Omental fat pad (tissue), 4 donors: ENCODE measurements at places on chromosomes 7 and 10.

DNA sequence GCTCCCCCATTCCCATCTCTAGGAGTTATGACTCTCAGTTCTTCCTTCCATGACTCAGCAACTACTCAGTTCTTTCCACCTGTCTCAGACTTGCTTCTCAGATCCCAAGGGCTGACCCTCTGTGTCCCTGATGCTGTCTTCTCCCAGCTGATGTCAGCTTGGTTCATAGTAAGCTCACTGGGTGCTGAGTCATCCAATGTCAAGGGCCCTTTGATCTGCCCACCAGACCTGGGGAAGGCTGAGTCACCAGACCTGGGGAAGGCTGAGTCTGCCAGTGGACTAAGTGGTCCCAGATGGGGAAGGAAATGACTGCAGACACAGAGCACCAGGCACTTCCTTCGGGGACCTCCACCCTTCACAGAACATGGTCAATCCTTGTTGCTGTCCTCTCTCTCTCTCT is 76.1 kb upstream of the ZEB1 start:
- DNase-seq, result no peak

DNA sequence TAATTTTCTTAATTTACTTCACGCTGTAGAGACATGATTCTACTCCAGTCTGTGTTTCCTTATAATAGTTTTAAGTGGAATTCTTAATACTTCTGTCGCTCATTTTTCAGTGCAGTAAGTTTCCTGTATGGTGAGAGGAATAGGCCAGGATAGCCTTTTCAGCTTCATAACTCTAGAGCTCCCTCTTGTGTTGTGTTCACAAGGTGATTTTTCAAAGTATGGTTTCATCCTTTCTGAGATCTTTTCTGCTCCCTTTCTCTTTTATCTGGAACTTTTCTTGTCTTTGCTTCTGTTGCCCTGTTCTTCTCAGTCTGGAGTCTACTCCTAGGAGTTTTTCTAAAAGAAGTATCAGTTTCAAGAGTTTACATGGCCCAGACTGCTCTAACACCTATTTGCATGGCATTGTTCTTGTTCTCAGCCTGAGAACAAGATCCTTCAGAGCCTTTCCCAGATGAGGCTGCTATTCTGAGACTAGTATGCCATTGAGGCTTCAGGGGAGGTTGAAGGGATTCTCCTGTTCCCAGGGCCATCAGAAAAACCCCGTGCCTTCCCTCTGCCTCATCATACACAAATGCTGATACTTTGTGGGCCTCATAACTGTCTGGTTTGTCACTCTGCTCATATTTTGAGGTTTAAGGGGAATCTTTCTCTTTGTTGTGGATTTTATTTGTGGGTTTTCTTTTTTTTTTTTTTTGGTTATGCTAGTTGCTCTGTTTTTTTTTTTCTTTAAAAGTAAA is 21.8 kb downstream of the NET1 start:
- DNase-seq, result no peak

DNA sequence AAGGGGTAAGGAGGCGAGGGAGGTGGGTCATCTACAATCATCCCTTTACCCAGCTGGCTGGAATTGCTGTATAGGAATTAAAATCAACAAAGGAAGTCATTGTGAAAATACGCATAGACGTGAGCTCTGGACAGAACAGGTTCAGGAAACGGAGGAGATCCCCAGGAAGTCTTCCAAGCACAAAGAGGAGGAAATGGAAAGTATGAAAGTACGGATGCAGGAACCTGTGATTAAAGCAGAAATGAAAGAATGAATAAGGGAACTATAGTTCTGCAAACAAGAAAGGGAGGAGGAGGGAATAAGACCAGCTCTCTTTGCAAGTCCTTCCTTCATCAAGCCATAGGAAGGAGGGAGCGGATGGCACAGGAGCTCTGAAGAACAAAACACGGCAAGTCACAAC is 61.8 kb downstream of the PYROXD2 start:
- no peak for DNase-seq

DNA sequence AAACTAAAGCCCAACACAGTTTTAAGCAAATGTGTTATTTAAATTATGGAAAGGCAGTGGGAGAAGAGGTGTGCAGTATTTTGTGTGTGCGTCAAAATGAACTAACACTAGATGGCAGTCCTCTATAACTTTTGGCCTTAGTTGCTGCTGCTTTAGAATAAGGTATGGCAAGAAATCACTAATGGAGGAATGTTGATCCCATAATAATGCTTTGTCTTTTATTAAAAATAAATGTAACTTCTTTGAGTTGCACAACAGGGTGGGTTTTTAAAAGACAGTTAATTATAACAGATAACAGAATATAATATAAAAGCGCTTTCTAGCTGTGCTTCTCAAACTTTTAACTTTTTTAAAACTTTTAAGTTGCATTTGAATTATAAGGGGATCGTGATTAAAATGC is 56.4 kb downstream of the BBS9 start:
- no peak for DNase-seq

DNA sequence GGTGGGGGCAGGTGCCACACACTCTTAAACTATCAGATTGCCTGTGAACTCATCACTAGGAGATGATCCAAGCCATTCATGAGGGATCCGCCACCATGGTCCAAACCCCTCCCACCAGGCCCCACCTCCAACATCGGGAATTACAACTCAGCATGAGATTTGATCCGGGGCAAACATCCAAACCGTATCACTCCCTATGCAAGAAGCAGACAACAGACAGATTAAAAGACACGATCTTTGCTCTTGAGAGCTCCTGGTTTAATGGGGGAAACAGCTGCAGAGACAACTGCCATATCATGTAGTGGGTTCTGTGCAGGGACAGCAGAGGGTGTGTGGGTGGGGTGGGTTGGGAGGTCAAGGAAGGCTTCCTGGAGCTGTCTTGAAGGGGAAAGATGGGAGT is 123.6 kb downstream of the EMX2 start:
- DNase-seq, result no peak

DNA sequence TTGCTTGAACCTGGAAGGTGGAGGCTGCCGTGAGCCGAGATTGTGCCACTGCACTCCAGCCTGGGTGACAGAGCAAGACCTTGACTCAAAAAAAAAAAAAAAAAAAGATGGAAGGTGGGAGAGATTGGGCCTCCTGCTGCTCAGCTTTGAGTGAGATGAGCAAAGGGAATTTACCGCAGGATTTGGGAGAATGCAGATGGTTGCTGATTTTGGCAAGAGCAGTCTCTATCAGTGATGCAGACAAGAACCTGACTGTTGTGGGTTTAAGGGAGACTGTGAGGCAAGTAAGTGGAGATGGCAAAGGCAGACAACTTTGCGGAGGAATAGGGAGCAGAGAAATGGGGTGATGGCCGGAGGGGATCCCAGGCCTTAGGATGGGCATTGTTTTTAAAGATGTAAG is 1140.8 kb upstream of the AUTS2 start:
- no peak for DNase-seq

DNA sequence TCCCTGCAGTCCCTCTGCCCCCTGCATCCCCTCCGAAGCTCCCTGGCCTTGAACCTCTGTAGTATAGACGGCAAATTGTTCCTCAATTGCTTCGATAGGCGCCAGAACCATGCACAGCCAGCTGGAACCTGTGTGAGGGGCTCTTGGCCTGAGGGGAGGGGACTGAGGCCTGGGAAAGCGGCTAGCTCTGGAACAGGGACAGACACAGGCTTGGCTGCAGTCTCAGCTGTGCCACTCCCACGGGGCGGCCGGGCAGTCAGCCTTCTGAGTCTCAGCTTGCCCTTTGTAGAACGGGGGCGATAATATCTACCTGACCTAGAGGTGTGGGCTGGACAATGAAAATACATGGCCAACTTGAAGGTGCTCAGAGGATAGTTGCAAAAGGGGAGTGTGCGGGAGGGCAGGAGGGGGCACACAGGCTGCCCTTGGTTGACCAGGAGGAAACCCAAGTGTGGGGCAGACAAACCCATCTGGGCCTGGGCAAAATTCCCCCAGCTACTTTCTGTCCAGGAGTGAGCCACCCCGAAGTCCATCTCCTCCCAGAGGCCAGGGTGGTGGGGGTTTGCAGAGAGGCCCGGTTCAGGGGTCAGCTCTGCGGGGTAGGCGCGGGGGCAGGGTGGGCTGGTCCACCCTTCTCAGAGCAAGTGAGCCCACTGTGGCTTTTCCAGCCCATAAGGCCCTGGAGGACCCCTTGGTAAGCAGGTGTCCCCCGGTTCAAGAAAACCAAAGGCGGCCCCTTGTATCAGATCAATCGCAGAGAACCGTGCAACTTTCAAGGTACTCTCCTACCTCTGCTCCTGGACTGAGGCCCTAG is 4.6 kb downstream of the CRYGN start:
- DNase-seq, result no peak

- DNase-seq, result no peak
These were observed 27.3 kb upstream of the LIMK1 start for GRCh38 chr7:74056096-74056915.

DNA sequence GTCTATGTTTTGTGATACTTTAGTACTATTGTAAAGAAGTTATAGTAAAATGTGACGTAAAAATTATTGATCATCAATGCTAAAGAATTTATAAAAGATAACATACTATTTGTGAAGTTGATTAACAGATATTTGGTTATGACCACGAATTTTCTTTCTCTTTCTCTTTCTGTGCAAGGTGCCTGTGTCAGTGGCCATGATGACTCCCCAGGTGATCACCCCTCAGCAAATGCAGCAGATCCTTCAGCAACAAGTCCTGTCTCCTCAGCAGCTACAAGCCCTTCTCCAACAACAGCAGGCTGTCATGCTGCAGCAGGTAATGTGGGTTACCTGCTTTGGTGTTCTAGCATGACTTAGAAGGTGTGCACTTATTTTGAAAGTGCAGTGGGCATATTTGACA is 213.7 kb downstream of the FOXP2 start:
- DNase-seq, result no peak

DNA sequence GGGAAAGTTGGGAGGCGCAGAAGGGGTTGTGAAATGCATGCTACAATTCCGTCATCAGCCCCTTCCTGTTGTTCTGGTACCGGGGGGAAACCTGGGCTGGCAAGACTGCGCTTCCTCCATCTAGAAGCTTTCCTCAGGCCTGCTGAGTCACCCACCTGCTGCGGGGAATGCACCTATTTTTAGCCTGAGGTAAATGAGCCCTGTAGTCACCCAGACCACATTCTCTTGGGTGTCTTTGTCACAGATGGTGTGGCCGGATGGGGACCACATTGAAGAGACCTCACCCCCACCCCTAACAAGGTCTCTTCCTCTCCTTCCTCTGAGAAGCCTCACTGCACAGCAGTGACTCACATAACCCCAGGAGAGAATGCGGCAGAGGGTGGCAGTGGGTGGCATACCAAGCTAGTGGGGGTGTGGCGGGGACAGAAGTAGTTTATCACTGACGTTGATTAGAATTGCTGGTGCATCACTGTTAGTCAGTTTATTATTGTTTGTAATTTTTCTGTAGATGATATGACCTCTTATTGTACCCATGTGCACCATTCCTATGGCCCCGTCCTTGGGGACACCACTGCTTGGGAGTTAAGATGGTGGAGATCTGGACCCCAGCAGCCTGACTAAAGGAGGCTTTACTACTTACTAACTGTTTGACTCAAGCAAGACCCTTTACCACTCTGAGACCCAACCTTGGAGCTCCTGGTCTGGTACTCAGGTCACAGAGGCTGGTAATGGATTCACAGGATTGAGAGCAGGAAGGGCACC is 83.0 kb upstream of the DUSP5 start:
- no peak for DNase-seq

GRCh38 chr7:9874182-9874581 is 1099.5 kb upstream of the PHF14 start:
- no peak for DNase-seq

DNA sequence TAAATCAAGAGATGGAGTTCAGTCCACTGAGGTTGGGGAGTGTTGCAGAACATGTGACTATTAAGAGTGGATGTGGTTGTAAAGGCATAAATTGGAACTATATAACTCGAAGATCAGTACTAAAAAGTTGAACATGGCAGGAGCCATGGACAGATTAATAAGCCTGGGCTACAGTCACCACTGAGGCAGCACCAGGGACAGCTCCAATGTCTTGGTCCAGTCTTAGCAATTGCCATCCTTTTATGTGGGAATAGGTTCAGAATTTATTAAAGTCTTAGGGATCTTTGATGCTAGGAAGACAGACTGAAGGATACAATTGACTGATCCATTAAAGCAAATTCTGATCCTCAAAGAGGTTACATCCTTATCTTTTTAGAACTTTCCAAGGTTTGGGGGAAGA is 156.6 kb downstream of the ADRA2A start:
- DNase-seq, result no peak

DNA sequence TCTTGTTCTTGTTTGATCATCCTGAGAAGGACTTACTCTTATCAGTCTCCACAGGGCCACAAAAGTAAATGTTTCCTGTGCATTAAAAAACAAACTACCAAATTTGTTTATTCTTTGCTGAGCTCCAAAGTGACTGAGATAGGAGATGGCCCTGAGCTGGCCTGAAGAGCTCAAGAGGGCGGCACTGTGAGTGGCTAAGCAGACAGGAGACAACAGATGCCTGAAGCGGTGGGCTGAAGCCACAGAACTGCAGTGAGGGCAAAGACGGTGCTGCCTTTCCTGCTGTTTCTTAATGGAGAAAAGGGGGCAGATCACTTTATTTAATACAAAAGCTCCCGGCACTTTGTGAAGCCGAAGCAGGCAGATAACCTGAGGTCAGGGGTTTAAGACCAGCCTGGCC is 379.6 kb downstream of the ARL4A start:
- DNase-seq, result no peak

DNA sequence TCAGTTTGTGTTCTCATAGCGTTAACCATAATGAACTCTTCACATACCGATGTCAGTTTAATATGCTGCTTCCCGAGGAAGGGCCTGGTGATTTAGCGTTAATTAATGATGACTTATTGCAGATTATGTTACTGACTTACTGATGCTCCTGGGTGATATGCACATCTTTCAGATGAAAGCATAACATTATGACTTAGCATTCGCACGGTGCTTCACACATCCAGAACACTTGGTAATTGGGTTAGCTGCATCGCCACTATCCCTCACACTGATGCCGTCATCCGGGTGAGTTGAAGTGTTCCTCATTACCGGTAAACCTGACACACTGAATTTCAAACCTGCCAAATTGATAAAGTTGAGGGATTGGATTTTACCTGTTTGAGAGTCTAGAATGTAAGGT is 239.0 kb upstream of the PODXL start:
- no peak for DNase-seq

DNA sequence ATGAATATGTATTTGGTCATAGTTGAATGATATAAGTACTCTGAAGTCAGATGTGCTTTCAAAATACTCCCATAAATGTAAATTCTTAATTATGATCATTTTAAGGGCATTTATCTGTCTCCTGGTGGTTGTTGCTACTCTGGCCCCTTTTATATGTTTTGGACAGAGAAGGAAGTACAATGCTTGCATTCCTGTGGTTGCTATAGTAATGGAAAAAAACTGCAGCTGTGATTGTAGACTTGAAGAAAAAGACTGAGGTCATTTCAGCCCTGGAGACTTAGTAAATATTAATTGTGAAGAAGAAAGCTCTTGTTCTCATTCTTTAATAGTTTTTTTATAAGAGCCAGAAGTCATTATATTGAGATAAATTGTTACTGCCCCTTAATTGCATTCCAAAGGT is 70.2 kb upstream of the FERD3L start:
- no peak for DNase-seq

GRCh38 chr7:100952641-100953040 is 3.3 kb downstream of the MUC3A start:
- DNase-seq, result no peak
